ENCODE measurements at places on chromosomes 2 and 18. TPM values are rescaled to one million over a fixed set of nuclear protein-coding genes. Genes with fewer than 3 reads are reported as not detected.

GRCh38 chr2:239327536-239328350, 73.1 kb downstream of the HDAC4 start:
- no peaks in the 10 kb centered on the region for H3K36me3 ChIP-seq
- no peaks in the 10 kb centered on the region for H3K27me3 ChIP-seq
- H3K4me1 ChIP-seq = peaks cover 9% of the 10 kb centered on the region
- no peak for DNase-seq
- no peak overlapping the region for H3K27ac ChIP-seq

DNA sequence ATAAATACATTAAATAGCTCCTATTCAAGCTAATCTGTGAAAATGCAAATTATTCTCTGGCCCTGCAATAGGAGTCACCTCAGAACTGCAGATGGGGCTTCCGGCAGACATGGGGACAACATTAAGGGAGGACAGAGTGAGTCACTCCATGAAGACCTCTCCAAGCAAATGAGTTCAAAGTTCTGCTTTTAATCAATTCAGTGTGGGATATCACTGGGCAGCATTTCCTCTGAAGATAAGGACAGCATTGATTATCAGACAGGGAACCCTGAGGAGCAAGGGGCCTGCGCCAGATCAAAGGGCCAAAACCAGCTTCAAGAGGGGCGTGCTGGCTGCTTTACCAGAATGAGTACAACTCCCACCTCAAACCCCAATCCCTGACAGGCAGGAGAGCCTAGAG, 356.9 kb upstream of the KLHL29 start:
- H3K27ac ChIP-seq = no peak overlapping the region
- no peak for DNase-seq
- H3K4me3 ChIP-seq = no peak overlapping the region
- no peaks in the 10 kb centered on the region for H3K27me3 ChIP-seq
- no peaks in the 10 kb centered on the region for H3K4me1 ChIP-seq

The FSHR gene
- not detected for total RNA-seq

The SNRPD1 gene
- 35.7 TPM for total RNA-seq

DNA sequence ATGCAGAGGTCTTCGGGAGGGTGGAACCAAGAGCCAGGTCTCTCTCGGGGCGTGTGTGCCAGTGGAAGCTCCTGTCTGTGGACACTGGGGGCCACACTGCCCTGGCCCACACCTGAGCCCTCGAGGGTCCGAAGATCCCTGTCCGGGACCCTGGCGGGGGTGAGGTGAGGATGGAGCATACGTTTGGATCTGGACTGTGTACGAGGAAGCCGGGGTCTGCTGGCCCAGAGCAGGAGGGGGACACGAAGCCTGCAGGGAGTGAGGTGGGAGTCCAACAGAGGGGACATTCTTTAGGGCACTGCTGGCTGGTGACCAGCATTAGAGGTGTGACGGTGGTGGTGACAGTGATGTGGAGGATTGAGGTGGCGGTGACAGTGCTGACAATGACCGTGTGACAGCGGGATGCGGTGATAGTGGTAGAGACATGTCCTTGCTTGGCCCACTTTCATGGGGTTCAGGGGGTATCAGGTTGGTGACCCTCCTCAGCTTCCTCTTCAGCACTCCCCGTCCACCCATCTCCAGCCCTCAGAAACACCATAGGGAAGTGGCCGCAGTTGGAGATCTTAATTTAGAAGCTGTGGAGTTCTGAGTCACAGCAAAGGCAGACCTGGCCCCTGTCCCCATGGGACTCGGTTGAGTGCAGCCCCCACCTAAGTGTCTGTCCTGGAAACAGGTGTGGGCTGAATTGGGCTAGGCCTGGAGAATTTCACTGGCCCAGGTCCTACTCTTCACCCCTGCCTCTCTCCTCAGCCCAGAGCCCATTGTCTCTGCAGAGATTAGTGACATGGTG, 252.0 kb downstream of the DYSF start:
- H3K27ac ChIP-seq = no peak overlapping the region
- DNase-seq = no peak

- H3K27ac ChIP-seq = no peak overlapping the region
- DNase-seq = no peak
- H3K27me3 ChIP-seq = no peaks in the 10 kb centered on the region
- no peaks in the 10 kb centered on the region for H3K36me3 ChIP-seq
- H3K4me1 ChIP-seq = 0 out of 2 replicates have a peak, but pooled peaks cover 7% of the 10 kb centered on the region
These were observed 237.9 kb downstream of the FHOD3 start for GRCh38 chr18:36535202-36535935.

GRCh38 chr18:37574113-37574512, 8.5 kb upstream of the CELF4 start:
- H3K36me3 ChIP-seq = no peaks in the 10 kb centered on the region
- H3K4me3 ChIP-seq = no peak overlapping the region
- H3K27ac ChIP-seq = no peak overlapping the region
- no peak for DNase-seq
- peaks cover 45% of the 10 kb centered on the region for H3K4me1 ChIP-seq
- peaks cover 33% of the 10 kb centered on the region for H3K27me3 ChIP-seq

The DIS3L2 gene
- 25.3 TPM for total RNA-seq

- no peak overlapping the region for H3K4me3 ChIP-seq
- no peak for DNase-seq
- no peaks in the 10 kb centered on the region for H3K4me1 ChIP-seq
- H3K27ac ChIP-seq = no peak overlapping the region
These were observed 205.1 kb downstream of the MGAT5 start for GRCh38 chr2:134458950-134459349.

DNA sequence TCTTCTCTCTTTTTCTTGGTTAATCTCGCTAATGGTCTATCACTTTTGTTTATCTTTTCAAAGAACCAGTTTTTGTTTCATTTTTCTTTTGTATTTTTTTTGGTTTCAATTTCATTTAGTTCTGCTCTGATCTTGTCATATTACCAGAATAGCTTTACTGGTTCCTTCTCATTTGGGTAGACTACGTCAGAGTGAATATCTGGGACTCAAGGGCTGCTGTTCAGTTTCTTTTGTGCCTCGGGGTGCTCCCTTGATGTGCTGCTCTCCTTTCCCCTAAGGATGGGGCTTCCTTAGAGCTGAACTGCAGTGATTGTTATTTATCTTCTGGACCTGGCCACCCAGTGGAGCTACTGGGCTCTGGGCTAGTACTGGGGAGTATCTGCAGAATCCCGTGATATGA, 29.4 kb upstream of the IL1RN start:
- DNase-seq = no peak
- H3K4me3 ChIP-seq = no peak overlapping the region
- no peaks in the 10 kb centered on the region for H3K4me1 ChIP-seq

The CNTNAP5 gene
- total RNA-seq = 0.49 TPM

DNA sequence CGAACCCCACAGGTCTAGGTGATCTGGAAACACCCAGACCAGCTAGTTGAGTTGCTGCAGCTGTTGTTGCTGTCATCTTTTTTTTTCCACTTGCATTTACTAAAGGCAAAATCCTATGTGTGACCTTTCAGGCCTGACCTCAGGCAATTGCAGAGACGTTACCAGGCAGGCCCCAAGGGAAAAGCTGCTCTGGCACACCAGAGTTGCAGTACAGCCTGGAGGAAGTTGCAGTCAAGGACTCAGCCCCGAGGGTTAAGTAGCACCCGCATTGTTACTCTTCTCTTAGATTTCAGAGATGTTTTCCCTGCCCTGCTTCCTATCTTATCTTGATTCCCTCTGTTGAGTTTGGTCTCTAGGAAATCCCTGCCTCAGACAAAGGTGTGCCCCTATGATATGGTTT, 45.2 kb upstream of the SMAD2 start:
- no peak overlapping the region for H3K4me3 ChIP-seq
- H3K36me3 ChIP-seq = no peaks in the 10 kb centered on the region
- H3K4me1 ChIP-seq = peaks cover 33% of the 10 kb centered on the region
- DNase-seq = peak; percentile 20
- H3K27ac ChIP-seq = no peak overlapping the region

GRCh38 chr2:216081012-216081411, 597 bp downstream of the PECR start:
- peak overlapping the region; percentile 83 for H3K4me3 ChIP-seq
- H3K36me3 ChIP-seq = no peaks in the 10 kb centered on the region
- H3K27me3 ChIP-seq = no peaks in the 10 kb centered on the region

- H3K4me1 ChIP-seq = 0 out of 2 replicates have a peak, but pooled peaks cover 3% of the 10 kb centered on the region
- no peaks in the 10 kb centered on the region for H3K36me3 ChIP-seq
- no peak overlapping the region for H3K27ac ChIP-seq
- H3K27me3 ChIP-seq = no peaks in the 10 kb centered on the region
- DNase-seq = no peak
These were observed 23.4 kb downstream of the MYO7B start for GRCh38 chr2:127558911-127559310.

- H3K36me3 ChIP-seq = no peaks in the 10 kb centered on the region
- H3K4me3 ChIP-seq = no peak overlapping the region
- no peaks in the 10 kb centered on the region for H3K27me3 ChIP-seq
- DNase-seq = peak; percentile 54
- no peak overlapping the region for H3K27ac ChIP-seq
These were observed 308.4 kb downstream of the ZNF804A start for GRCh38 chr2:184906709-184907108.

The TGFA gene
- total RNA-seq = 2.6 TPM

The ACMSD gene
- total RNA-seq = not detected

- H3K27ac ChIP-seq = no peak overlapping the region
- no peak overlapping the region for H3K4me3 ChIP-seq
- DNase-seq = no peak
- H3K4me1 ChIP-seq = peaks cover 18% of the 10 kb centered on the region
- H3K27me3 ChIP-seq = peaks cover 43% of the 10 kb centered on the region
These were observed 2.8 kb upstream of the RAB31 start for GRCh38 chr18:9705183-9705829.
